ENCODE measurements at places on chromosomes 12 and 14. TPM values are rescaled to one million over a fixed set of nuclear protein-coding genes. Genes with fewer than 3 reads are reported as not detected.

GRCh38 chr14:21414137-21414631 lies 30.4 kb upstream of the SUPT16H start:
- no peak for DNase-seq

Gene GSC
- total RNA-seq, result 0.60 TPM

- DNase-seq, result no peak
These were observed 4.9 kb upstream of the KLHL33 start for GRCh38 chr14:20440882-20441281.

DNA sequence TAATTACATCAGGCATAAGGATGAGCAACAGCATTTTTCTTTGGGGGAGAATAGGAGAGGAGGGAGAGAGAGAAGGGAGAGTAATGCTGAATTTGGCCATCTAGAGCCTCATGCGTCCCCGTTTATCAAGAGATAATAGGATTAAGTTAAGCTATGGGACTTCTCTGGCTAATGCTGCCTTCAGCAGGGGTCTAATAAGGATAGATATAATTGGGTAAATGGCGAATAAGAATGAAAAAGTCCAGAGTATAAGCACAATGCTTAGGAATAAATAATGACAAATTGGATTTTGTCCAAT lies 470.0 kb downstream of the EGLN3 start:
- no peak for DNase-seq

DNA sequence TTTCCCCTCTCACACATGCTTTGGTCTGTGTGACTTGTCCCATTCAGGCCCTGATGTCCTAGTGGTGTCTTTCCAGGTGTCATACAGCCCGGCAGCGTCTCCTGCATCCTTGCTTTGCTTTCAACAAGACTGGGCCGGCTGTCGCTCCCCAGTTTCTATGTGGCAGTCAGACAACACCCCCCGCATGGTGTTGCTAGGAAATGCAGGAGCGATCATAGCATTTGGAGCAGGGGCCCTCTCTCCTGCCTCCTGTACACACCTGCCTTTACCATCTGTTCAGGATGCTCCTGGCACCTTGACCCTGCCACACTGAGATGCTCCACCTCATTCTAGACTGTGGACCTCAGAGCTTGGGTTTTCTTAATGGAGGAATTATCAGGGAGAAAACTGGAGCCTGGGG lies 29.5 kb downstream of the CACNA1C start:
- DNase-seq, result no peak

- no peak for DNase-seq
These were observed 18.7 kb downstream of the CCDC63 start for GRCh38 chr12:110865521-110865920.

Gene FBLN5
- total RNA-seq, result 6.6 TPM

DNA sequence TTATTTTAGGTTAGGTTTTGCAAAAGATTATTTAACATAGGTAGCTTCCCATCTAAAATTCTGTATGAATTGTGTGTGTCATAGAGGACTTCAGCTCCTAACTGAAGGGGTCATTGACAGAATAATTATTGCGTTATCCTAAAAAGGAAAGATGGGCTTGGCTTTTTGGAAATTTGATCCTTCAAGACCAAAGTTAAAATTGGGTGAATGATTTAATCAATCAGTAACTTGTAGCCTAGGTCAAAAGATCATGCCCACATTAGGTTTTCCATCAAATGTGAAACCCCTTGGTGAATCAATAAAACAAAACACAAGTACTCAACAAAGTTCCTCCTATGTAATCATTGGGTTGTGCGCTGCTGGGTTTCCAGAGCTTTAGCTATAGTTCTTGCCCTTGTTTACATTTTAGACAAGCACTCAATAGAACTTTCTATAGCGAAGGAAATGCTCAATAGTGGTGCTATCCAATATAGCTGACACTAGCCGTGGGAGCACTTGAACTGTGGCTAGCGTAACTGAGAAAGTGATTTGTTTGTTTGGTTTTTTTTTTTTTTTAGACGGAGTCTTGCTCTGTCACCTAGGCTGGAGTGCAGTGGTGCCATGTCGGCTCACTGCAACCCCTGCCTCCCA lies 37.6 kb upstream of the ARHGAP5 start:
- DNase-seq, result no peak

DNA sequence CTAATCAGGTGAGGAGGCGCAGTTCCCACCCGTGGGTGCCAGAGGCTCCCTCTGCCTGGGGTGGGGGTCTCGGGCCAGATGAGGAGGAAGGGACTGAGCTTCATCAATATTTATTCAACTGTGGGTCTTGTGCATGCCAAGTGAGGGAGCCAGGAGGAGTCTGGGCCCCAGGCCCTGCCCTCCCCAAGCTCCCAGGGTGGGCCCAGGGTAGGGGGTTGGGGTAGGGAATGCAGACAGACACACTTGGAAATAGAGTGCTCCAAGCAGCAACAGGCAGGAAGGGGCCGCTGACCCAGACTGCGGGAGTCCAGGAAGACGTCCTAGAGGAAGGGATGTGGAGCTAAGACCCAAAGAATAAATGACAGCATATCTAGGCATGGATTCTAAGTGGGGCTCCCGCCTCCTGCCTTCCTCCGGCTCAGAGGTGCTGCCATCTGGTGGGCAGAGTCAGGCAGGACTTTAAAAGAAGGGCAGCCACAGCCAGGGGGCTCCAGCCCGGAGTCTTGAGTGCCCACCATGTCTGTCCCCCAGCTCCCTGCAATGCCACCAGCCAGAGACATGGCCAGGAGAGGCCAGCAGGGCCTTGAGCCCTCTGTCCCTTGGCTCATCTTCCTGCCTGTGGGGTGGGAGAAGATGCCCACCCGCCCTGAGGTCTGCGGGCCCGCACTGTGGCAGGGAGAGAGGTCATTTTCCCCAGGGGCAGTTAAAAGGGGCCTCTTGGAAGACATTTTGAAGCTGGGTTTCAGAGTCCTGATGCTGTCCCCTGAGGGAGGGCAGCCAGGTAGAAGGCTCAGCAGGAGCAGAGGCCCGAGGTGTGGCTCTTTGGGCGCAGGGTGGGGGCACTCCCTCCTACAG lies 70.1 kb downstream of the PHETA1 start:
- DNase-seq, result no peak

Gene LHX5
- not detected for total RNA-seq

DNA sequence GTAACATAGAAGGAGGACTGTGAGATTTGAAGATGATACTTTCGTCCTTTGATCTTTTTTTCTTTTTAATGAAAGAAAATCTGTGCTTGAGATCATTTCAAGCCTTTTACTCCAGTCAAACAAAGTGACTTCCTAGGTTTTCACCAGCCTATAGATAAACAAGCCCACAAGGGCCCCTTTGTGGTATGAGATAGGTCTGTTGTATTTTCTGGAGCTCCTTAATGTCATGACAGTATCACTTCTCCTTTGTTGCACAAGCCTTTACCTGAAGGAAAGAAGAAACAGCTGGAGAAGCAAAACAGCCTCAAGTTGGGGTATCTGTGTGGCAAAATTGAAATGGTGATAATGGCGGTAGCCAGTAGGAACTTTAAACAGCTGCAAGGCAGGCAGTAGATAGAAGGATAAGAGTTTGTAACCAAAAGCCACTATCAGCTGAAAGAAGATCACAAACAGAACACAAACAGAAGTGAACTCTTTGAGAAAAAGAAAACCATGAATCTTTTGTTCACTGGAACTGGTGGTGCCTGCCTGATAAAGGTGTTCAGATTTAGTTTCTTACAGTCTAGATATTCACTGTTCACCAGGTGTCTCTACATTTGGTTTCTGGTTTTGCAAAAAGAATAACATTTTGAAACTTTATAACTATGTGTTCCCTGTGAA lies 96.8 kb downstream of the LGR5 start:
- no peak for DNase-seq

- no peak for DNase-seq
These were observed 141.9 kb downstream of the PIWIL1 start for GRCh38 chr12:130479401-130480125.

DNA sequence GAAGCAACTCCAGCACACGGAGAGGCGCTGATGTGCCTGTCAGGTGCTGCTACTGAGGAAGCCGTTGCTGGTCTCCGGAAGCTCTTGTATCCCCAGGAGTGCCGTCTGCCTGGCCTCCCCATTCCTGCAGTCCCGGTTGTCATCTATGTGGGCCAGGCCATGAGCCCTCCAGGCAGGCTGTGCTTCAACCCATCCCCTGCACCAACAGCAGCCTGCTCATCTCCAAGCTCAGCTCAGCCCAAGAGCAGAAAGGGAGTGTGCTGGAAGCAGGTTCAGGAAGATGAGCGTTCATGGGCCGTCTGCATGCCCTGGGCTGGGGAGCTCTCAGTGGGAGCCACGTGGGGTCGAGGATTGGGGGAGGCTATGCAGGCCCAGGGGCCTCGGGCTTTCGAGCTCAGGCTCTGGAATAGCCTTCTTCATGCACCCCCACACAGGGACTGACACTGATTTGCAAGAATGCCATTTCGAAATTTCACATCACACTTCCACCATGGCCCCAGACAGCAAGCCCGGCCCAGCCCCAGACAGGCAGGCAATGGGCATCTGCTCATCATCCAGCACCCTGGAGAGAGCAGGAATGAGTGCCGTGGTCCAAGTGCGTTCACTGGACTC lies 164.5 kb downstream of the KIF26A start:
- DNase-seq, result no peak

Gene C1S
- 2.9 TPM for total RNA-seq

DNA sequence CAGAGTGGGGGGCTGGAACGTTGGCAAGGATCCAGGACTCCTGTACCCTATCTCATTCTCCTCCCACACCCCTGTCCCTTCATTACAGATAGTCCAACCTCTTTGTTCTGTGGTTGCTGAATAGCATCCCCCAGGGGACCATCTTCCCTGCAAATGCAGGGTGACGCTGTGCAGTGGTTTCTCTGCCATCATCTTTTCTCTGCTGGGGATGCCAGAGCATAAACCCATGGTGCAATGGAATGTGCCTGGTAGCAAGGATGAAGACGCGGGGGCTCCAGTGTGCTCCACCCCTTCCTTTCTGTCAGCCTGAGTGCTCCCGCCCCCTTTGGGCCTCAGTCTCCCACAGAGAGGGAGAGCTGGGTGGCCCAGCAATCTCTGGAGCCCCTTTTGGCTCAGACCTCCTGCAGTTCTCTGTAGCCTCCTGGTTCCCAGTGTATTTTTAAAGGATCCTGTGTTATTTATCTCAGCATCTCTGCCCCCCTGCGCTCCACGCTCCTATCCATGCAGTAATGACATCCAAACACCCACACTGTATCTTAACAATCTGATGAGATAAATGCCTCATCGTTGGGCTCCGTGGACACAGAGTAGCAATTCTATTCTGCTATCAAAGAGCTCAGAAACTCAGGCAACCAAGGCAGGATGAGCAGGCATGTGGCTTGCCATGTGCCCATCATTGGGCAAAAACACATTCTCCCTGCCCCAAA lies 212.8 kb downstream of the CACNA1C start:
- DNase-seq, result no peak

Gene PELI2
- total RNA-seq, result 26.3 TPM

Gene SLCO1B1
- not detected for total RNA-seq

GRCh38 chr12:38123566-38124246 lies 192.9 kb upstream of the ALG10B start:
- no peak for DNase-seq

GRCh38 chr12:29201296-29201695 lies 52.2 kb downstream of the FAR2 start:
- no peak for DNase-seq

Gene GRIP1
- total RNA-seq, result 2.4 TPM

GRCh38 chr12:106434526-106434925 lies 77.0 kb downstream of the POLR3B start:
- DNase-seq, result no peak

- DNase-seq, result no peak
These were observed 45.0 kb downstream of the SLC6A12 start for GRCh38 chr12:168763-169525.

- no peak for DNase-seq
These were observed 33.3 kb downstream of the WNK1 start for GRCh38 chr12:785706-786105.

DNA sequence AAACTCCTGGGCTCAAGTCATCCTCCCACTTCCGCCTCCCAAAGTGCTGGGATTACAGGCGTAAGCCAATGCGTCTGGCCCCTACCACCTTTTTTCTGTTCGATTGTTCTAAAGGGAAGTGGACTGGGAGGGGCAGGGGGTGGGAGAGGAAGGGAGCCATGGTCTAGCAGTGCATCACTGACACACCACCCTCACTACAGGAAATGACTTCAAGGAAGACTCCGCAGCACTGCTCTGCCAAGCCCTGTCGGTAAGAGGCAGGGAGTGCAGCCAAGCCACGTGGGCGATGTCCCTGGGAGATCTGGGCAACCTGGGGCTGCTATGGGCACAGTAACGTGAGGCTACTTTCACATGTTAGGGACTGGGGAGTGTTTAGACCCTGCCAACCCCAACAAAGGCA lies 18.0 kb downstream of the LRRC74A start:
- DNase-seq, result peak; percentile 16

DNA sequence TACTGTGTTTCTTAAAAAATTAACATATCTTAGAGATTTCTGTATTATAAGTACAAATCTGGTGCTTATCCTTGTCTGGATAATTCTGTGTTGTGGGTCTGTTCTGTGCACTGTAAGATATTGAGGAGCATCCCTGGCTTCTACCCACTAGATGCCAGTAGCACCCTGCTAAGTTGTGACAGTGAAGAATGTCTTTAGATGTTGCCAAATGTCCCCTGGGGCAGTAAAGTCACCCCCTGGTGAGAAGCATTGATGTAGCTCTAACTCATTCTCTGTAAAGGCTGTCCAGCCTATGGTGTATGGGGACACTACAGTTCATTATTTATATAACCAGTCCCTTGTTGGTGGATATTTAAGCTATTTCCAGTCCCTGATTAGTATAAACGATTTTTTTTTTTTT lies 31.4 kb downstream of the MAP1LC3B2 start:
- DNase-seq, result no peak

- no peak for DNase-seq
These were observed 14.5 kb downstream of the WSB2 start for GRCh38 chr12:118046430-118046829.

- DNase-seq, result no peak
These were observed 11.2 kb downstream of the GPR132 start for GRCh38 chr14:105053996-105054395.
